Activated T-helper 9 cell treated with anti-CD3 and anti-CD28 coated beads, Interleukin-2, amount 50 U/mL, for 16 hours (primary cell): ENCODE measurements at places on chromosomes 11 and 22.

GRCh38 chr22:46390652-46391301 lies 55.3 kb downstream of the TRMU start:
- DNase-seq: no peak

GRCh38 chr11:72548463-72548862 lies 114.1 kb upstream of the CLPB start:
- DNase-seq: no peak

- no peak for DNase-seq
These were observed 2.2 kb upstream of the NUP160 start for GRCh38 chr11:47850337-47850736.

- no peak for DNase-seq
These were observed 7.9 kb upstream of the MPZL2 start for GRCh38 chr11:118272001-118272400.

DNA sequence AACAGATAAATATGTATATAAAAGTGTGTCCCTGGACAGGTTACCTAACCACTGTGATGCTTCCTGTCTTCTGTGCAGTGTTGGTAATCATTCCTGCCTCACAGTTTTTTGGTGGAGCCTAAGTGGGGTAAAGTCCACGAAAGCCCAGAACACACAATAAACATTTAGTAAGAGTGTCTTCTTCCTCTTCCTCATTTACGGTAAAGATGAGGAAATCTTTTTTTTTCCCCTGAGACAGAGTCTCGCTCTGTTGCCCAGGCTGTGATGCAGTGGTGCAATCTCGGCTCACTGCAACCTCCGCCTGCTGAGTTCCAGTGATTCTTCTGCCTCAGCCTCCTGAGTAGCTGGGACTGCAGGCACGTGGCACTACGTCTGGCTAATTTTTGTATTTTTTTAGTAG lies 117.1 kb downstream of the LDLRAD3 start:
- no peak for DNase-seq

DNA sequence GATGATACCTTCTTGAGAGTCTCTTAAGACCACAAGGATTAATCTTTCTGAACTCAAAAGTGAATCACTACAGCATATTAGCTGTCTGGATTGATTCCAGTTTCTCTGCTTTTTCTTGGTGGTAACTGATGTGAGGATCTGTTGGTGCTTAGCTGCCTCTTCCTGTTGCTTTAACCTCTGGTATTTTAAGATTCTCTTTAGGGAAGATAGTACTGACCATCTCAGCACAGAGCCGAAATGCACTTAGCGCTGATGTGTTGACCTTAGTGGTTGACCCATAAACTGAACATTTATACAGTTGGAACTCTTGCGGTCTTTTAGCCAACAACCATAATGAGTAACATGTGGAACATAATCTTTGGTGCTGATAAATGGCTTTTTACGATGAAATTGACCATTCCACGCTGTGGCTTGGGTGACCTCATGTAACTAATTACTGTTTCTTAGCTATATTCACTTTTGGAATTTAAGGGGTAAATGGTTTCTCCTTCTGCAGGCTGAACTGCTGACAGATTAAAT lies 33.7 kb downstream of the APLP2 start:
- no peak for DNase-seq

DNA sequence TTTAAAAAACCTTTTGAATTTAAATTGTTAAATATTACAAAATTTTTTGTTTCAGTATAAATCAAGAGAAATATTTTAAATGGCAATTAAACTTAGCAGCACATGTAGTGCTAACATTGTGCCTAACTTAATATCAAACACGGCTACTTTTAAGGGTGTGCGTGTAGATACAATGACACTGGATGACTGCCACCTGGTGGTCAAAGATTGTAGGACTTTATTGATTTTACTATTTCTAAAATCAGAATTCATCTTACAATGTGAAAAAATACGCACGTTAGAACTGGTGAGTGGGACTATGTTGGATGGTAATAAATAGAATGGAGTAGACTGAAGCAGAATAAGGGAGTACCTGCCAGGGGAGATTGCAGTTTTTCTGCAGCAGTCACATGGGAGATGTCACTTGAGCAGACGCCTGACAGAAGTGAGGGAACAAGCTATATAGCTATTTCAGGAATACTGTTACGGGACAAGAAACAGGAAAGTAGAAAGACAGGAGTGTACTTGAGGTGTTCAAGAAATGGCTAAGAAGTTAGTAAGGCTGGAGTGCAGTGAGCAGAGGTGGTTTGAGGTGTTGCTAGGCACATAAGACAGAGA lies 52.9 kb downstream of the UVRAG start:
- no peak for DNase-seq
